ENCODE measurements at places on chromosomes 7 and 10.

GRCh38 chr7:15725051-15725450 is 38.6 kb upstream of the MEOX2 start:
- no peak for DNase-seq

- DNase-seq, result no peak
Observed at GRCh38 chr10:26977635-26978034, 116.9 kb upstream of the ABI1 start.

DNA sequence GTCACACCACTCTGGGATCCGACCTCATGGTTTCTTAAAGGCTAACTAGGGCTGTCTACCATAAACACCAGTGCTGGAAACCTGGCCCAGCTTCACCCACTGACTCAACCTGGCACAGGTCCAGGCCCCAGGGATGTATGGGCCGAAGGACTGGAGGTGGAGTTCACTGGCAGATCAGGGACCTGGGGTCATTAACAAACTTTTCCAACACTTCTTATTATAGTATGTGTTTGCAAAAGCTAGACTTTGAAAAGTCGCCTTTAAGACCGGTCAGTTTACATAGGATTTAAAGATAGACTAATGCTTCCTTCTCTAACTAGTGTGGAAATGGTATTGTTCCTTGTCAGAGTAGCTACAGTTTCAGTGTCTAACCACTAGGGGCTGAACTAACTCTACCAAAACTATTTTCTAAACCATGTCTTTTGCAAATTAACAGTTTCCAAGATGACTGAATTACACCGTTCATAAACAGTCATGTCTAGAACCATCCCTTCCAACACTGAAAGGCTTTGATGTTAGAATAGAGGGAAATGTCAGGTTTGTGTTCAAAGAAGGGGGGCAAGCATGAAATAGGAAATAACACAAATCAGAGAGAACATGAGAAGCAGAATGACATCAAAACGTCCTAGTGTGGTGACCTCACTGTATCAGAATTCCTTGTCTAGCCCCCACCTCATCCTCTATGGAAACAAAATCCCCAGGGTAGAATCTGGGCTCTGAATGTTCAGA is 29.7 kb downstream of the STN1 start:
- peak; percentile 94 for DNase-seq

DNA sequence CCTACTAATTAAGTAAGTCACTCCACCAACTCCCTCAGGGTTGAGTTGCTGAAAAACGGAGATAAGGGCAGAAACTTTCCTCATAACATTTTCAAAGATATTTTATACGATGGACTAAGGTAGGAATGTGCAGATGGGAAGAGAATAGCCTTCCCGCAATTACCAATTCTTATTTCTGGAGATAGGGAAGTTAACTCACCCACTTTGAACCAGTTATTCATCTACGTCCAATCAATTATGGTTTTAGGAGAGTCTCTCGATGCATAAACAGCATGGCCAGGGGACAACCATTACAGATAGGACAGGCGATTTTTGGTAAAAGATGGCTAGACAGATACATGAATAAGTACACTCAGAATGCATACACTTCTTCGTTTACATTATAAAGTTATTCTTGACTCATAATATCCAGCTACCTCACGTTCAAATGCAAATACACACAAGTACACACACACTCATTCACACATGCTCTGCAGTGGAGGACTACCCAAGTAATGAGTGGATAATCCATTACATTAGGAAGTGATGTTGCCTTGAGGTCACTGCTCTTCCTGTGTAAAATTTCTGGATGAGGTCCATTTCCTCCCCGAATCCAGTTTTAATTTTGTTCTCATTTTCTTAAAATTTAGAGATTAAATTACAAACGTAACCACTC is 25.2 kb upstream of the IMMP2L start:
- DNase-seq, result no peak

GRCh38 chr7:72032934-72033333 is 379.2 kb downstream of the CALN1 start:
- no peak for DNase-seq

DNA sequence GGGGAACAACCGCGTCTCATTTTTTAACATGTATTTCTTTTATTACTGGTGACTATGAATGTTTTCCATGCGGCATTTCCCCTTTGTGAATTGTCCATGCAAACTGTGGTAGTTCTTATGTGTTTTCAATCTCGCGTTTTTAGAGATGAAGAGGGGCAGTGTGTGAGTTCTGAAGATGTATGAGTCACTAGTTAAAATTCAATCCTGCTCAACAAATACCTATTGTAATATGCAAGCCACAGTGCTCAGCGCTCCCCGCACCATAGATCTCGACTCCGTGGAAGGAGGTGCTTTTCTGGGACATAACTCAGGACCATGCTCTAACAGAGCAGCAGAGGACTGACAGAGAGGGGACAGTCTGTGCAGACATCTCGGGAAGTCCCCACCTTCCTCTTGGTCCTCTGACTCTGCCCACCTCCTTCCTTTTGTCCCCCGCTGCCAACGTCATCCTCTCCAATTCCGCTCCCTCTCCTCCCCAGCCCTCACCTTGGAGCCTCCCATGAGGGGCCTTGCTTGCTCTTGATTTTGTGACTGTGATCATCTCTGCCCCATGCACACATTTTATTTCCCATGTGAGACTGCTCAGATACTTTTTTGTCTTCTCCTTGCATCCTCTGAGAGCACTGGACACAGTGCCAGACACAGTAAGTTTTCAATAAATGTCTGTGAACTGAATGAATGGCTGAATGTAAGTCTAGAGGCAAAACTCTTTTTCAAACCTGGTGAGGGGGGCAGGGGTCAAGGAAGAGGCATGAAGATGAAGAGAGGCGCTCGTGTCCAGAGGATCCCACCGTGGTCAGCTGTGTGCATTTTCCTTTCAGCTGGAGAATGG is 42.7 kb upstream of the PLEKHA1 start:
- DNase-seq, result no peak

DNA sequence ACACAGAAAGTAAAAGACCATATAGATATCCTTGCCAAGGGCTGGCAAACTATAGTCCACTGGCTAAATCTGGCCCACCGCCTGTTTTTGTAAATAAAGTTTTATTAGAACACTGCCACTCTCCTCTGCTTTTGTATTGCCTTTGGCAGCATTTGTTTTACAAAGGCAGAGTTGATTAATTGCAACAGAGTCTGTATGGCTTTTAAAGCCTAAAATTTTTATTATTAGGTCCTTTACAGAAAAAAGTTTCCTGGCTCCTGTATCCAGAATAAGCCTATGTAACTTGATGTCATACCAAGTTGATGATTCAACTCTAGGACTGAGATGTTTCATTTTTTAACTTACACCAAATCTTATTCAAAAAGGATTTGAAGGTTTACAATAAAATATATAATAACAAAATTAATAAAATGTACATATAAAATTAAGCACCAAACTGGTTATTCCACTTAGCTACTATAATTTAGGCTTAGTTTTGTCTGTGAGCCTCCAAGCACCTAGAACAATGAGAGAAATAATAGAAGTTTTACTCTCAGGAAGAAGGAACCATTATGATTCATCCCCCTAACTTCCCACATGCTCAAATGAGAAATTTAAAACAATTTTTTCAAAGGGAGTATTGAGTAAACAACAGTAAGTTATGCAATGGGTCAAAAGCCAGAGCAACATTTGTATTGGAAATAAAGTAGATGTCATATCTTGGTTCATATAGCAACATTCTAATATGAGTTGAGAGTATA is 31.9 kb downstream of the CPED1 start:
- peak; percentile 66 for DNase-seq
